ENCODE measurements at places on chromosomes 5 and 9. TPM values are rescaled to one million over a fixed set of nuclear protein-coding genes. Genes with fewer than 3 reads are reported as not detected.

The PCDHA6 gene
- polyA plus RNA-seq: 0.04 TPM

The HTR4 gene
- not detected for polyA plus RNA-seq

The CCNO gene
- 0.60 TPM for polyA plus RNA-seq

The DMRT3 gene
- polyA plus RNA-seq: not detected

DNA sequence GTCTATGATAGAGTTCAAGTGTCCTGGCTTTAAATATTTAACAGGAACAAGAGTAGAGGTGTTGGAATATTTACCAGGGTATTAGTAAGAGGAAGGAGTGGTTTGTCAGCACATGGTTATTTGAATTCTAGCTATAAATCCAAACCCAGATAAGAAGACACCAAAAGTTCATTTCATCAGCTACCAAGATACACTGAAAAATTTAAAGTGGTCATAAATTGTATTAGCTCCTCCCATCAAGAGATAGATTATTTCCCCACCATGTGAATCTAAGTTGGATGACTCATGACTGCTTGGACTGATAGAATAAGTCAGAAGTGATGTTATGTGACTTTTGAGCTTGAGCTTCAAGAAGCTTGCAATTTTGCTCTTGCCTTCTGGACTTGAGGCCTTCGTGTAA is 72.1 kb upstream of the GRAMD2B start:
- DNase-seq: peak; percentile 9

GRCh38 chr5:8577792-8578191 is 708.8 kb downstream of the MTRR start:
- DNase-seq: no peak

- DNase-seq: peak; percentile 59
Measured at GRCh38 chr5:69368458-69369339, 621 bp downstream of the AK6 start.

DNA sequence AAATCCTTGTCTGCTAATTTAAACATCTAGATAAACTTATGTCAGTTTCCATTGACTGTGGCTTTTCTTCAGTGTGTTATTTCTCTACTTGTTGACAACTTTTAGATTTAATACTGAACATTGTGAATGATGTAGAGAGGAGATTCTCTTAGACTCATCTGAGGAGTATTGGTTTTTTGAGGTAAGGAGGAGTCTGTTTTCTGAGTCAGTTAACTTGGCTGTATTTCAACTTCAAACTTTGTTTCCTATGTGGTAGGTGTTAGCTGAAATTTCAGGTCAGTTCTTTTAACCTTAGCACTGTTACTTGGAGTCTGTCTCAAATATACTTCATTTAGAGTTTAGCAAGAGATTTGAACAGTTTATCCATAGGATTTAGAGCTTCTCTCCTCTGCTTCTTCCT is 67.9 kb downstream of the XRCC4 start:
- no peak for DNase-seq

DNA sequence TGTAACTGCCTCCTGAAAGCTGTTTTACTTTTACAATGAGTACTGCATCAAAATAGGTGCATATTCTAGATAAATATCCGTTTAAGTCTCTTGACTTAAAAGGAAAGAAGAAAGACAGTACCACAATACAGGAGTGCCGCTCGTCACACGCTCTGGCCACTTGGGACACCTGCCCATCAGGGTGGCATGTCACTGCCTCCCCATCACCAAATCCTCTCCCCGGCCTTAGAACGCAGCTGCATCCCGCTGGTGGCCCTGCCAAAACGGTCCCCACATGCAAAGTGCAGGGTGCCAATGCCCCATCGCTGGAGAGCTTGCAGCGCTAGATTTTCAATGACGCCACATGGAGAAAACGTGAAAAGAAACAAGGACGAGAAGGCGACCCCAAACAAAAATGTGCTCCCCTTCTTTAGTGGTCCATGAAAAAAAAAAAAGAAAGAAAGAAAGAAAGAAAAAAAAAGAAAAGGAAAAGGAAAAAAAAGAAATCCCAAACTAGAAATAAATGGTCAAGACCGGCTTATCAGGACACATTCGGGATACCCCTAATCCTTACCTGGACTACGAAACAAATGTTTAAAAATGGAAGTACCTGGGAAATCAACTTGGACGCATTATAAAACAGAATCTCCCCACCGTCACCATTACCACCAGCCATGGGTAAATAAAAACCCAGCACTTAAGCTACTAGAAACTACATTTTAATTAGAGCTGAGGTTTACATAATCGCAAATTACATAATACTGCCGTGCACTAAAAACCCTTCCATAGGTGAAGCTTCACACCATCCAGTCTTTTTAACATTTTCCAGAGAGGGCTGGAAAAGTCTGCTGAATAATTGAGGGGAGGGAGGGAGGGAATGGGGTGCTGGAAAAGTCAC is 1.0 kb downstream of the ANKH start:
- DNase-seq: peak; percentile 19

DNA sequence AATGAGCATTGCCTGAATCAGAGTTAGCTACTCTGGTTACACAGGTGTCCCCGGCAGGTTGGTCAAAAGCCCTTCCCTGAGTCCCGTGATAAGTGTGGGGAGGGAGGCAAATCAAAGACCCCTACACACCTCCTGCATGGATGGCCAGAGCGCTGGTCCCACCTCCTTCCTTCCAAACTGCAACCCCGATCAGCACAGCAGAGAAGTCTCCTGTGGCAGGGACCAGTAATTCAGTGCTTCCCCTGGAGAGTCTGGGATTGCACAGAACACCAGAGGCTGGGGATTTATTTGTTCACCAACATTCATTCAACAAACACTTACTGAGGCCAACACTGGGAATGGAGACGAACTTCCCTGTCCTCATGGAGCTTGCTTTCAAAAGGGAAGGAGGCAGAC is 46.2 kb downstream of the NSUN2 start:
- no peak for DNase-seq

DNA sequence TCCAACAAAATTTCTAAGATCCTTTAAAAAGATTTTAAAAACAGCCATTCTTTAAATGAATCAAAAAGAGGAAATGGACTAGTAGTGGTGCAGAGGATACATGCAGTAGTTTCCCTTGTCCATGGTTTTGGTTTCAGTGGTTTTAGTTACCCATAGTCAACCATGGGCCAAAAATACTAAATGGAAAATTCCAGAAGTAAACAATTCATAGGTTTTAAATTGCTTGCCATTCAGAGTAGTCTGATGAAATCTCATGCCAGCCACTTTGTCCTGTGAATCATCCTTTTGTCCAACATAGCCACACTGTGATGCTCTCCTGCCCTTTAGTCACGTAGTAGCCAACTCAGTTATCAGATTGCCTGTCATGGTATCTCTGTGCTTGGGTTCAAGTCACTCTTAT is 286.1 kb downstream of the ANXA1 start:
- no peak for DNase-seq

GRCh38 chr5:5178136-5178535 is 38.0 kb downstream of the ADAMTS16 start:
- DNase-seq: no peak

DNA sequence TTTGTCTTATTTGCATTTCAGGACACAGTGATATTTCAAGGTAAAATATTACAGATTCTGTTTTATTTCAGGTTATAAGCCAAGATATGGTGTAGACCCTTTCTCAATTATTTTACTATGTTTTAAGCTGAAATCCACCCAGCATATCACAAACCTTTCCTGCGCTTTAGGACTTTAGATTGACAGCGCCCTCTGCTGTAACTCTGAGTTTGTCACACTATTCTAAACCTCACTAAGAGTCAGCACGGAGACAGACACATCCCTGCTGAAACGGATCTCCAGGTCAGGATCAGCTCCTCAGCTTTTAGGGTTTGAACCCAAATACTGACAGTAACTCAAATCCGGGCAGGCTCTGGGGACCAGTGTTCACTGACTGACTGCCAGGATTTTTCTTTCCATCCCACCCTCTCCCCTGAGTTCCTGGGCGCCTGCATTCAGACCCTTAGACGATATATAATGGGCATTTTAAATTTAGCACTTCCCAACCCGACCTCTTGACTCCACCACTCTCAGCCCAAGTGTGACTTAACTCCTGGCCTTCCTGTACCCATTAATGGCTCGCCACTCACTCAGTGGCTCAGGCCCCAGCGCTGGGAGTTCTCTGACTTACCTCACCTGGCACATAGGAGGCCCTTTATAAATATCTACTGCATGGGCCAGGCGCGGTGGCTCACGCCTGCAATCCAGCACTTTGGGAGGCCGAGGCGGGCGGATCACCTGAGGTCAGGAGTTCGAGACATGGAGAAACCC is 33.5 kb downstream of the TLX3 start:
- DNase-seq: peak; percentile 64

DNA sequence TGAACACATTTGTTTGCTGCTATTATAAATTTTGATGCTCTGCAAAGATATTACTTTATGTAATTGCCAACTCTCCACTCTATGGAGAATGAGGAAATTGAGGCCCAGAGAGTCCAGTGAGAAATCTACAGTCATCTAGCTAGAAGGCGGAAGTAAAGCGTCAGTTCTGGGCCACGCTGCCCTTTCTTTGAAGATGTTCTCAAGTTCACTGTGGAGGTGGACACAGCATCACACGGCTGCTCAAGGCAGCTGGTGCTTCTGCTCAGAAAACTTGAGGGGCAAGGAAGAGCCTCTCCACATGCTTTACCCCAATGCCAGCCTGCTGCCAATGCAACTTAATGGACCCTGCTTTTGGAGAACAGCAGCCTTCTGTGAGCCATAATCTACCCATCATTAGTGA is 96.3 kb downstream of the TTLL11 start:
- no peak for DNase-seq

GRCh38 chr9:73213300-73213699 is 61.6 kb downstream of the ANXA1 start:
- no peak for DNase-seq

DNA sequence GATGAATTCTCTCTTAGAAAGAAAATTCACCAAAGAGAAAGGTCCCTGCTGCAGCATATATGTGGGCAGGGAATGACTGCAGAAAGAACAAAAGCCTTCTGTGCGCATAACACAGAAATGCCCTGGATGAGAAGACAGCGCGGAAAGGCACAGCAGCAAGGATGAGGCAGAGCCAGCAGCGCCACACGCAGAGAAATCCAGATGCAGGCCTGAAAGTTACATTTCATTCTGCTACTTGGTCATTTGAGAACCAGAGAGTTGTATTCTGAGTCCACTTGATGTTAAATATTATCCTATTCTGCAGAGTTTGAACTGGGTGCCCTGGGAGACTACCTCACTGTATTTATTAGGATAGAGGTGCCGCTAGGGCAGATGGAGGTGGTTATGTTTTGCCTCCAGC is 68.5 kb downstream of the GLDC start:
- no peak for DNase-seq

- DNase-seq: no peak
Measured at GRCh38 chr5:2254406-2254805, 371.7 kb upstream of the IRX4 start.

DNA sequence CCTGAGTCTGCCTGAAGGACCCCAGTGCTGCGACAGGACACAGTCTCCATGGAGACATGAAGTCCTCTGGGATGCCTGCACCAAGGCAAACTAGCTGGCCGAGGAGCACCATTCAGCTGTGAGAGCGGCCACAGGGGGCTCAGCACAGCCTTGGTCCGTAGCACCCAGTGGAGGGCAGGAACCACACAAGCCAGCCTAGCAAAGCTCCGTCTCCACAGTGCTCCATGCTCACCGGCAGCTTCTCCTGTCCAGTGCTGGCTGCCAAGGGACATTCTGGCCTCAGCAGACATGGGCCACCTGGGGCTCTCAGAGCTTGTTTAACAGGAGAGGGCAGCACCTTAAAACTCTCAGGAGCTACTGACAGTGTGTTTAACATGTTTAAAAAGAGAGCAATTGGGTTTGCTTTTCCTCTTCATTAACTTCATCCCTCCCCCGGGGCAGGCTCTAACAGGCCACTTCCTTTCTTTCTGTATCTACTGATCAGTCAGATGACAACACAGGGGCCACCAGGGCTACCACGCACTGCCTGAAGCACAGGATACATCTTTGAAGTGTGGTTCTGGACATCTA is 57.0 kb downstream of the SECISBP2 start:
- peak; percentile 18 for DNase-seq

GRCh38 chr5:75286211-75286773 is 49.6 kb upstream of the ANKRD31 start:
- no peak for DNase-seq

GRCh38 chr5:18972177-18972576 is 1015.8 kb downstream of the CDH18 start:
- DNase-seq: no peak

DNA sequence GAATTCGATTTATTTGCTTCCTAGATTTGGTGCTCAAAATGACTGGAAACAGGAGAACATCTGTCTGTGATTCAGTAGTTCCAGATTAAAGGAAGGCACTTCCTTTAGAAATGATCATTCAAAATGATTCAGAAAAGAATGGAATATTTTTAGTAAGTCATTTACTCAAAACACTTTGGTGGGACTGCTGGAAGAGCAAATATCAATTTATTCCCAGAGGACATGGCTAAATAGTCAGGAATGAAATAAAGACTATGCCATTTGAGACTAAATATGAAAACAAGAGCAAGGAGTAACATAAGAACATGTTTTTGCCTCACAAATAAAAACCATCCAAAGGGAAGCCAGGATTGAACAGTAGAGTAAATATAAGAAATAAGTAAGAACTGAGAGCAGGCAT is 138.6 kb upstream of the RASA1 start:
- no peak for DNase-seq

DNA sequence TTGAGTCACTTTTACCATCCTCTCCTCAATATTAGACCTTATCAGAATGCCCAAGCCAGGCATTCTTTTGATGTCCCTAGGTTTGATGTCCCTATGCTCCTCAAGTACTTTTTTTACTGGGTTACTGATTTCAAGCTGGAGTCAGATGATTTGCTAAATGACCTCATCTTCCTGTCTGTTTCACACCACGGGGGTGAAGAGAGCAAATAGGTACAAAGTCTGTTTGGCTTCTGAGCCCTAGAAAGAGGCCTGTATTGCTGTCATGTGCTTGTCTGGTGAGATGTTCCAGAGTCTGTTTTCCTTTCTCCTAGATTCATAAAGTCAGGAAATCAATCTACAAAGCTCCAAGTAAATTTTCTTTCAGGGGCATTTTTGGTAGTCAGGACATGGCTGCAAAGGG is 12.7 kb upstream of the DAB2 start:
- peak; percentile 40 for DNase-seq

GRCh38 chr5:1660511-1660910 is 136.8 kb upstream of the LPCAT1 start:
- DNase-seq: no peak

Measured in endothelial cell of umbilical vein (primary cell).